Activated CD4-positive, alpha-beta memory T cell treated with anti-CD3 and anti-CD28 coated beads, Interleukin-2, amount 10 ng/mL, durations not matched to agents 7 days and 5 days (primary cell): ENCODE measurements at places on chromosomes 16 and 17. TPM values are rescaled to one million over a fixed set of nuclear protein-coding genes. Genes with fewer than 3 reads are reported as not detected.

DNA sequence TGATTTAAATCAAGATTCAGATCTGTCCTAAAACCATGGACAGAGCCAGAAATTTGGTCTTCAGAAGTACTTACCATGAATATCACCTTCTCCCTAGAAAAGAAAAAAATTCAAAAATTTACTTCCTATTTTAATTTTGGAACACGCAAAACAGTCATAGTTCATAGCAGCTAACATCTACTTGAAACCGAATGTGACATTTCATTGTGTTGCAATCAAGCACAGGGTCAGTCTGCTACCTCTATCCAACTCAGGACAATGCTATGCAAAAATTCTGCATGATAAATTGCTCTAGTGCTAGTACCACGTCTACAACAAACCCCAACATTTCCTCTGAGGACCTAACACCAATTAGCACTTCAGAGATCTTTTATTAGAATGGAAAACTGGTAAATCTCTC is 7.7 kb downstream of the JPT1 start:
- H3K36me3 ChIP-seq, result peaks cover 66% of the 10 kb centered on the region
- no peak overlapping the region for H3K27ac ChIP-seq
- peaks cover 30% of the 10 kb centered on the region for H3K4me1 ChIP-seq
- H3K4me3 ChIP-seq, result no peak overlapping the region
- DNase-seq, result no peak

DNA sequence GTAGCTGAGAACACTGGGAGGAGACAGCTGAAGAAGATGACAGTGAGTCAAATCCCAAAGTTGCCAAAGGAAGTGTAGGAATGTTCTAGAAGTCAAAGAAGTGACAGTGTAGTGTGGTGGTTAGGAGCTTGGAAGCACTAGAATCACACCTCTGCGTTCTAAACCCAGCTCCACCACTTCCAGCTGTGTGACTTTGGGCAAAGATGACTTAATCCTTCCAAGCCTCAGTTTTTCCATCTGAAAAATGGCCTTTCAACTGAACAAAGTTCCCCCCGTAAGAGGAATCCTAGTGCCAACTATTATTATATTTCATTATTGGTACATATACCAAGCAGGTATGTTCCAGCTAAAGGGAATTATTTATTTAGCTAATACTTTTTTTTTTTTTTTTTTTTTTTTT is 56.0 kb downstream of the IQCK start:
- H3K4me1 ChIP-seq, result no peaks in the 10 kb centered on the region
- no peak overlapping the region for H3K4me3 ChIP-seq
- DNase-seq, result no peak

DNA sequence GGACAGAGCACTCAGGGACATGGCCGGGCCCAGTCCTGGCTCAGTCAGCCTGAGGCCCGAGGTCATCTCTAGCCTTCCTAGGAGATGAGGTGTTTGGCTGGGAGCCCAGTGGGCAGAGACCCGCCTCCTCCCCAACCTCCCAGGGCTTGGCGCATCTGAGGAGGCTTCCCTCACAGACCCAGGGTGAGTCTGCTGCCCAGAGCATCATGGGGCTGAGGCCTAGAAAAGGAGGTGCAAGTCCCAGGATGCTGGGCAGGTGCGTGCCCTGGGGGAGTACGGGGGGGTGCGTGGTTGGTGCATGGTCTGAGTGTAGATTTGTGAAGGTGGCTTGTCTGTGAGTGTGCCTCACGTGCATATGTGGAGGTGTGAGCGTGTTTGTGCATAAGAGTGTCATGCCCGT is 4.7 kb downstream of the PDE6G start:
- H3K27me3 ChIP-seq, result peaks cover 18% of the 10 kb centered on the region
- H3K36me3 ChIP-seq, result no peaks in the 10 kb centered on the region
- no peak overlapping the region for H3K4me3 ChIP-seq
- H3K4me1 ChIP-seq, result peaks cover 20% of the 10 kb centered on the region

GRCh38 chr16:81630635-81631031 is 148.5 kb upstream of the PLCG2 start:
- no peaks in the 10 kb centered on the region for H3K27me3 ChIP-seq
- no peaks in the 10 kb centered on the region for H3K36me3 ChIP-seq
- peak overlapping the region; percentile 55 for H3K27ac ChIP-seq
- no peak overlapping the region for H3K4me3 ChIP-seq

DNA sequence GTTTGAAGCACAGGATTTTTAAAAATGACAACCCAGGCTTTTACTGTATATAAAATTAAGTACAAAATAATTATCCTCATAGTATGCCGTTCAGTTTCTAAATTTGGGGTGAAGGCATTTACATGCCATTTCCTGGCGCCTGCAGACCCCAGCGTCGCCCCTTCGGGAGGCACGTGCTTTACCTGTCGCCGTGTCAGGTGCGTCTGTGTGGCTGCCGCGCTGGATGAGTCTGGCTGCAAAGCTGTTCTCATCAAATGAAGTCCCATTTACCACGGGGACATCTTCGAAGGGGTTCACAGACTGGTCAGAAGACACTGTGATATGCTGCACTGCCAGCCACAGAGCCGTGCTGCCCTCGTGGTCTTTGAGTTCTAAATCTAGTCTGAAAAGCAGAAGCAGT is 51.8 kb downstream of the CYB5D2 start:
- no peaks in the 10 kb centered on the region for H3K27me3 ChIP-seq
- peaks cover 45% of the 10 kb centered on the region for H3K36me3 ChIP-seq
- H3K4me3 ChIP-seq, result no peak overlapping the region

DNA sequence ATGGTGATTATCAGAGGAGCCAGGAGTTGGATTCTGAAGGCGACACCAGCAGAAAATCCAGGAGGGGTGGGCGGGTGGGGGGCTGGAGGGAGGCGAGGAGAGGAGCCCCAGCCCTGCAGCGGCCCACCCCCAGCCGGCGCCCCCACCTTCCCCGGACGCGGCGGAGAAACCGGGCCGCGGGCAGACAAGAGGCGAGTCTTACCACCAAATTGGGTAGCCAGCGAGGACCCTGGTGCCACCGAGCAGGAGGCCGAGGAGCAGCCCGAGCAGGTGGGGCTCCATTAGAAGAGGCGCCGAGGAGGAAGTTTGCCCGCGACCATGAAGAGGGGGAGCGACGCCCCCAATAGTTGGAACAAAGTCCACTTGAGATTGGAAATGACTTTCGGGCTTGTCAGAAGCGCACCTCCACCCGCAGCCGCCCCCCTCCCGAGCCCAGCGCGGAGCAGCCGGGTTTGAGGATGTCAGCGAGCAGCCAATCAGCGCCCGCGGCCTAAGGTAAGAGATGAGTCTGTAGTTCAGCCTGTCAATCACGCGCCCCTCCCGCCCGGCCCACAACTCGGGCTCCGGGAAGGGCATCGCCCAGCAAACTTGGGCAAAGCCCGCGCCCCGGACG is at the start of gene WNT3:
WNT3 (minus strand) TSS at position 377 of the 613 bp plus-strand sequence; CDS start at position 282, 95 bp downstream.
- H3K4me1 ChIP-seq, result peaks cover 18% of the 10 kb centered on the region
- no peak within 1 kb of the TSS for H3K27ac ChIP-seq
- DNase-seq, result peak; percentile 59
- H3K36me3 ChIP-seq, result no peaks in the 10 kb centered on the region

- peaks cover 27% of the 10 kb centered on the region for H3K27me3 ChIP-seq
- H3K4me1 ChIP-seq, result peaks cover 4% of the 10 kb centered on the region
- no peak for DNase-seq
- H3K36me3 ChIP-seq, result no peaks in the 10 kb centered on the region
These were observed at the start of gene ZNF205 for GRCh38 chr16:3112058-3112880. TSS of gene ZNF205 (plus strand) at chr16:3112586. CDS start at chr16:3113431, 845 bp downstream.

DNA sequence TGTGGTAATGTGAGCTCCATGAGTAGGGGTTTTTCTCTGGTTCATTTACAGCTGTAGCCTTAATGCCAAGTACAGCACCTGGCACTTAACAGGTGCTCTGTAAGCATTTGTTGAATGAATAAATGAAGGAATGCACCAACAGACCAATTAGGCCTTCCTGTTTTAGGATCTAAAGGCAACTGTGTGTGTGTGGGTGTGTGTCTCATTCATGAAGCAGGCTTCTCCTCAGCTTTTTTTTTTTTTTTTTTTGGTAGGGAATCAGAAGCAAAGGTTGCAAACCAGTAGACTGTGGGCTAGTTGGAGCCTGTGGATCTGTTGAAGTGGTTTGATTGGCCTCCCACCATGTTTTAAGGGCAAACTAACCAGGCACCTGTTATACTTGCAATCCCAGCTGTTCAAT is 48.1 kb downstream of the HS3ST2 start:
- H3K27ac ChIP-seq, result no peak overlapping the region
- H3K36me3 ChIP-seq, result no peaks in the 10 kb centered on the region
- H3K27me3 ChIP-seq, result peaks cover 4% of the 10 kb centered on the region

GRCh38 chr17:57619061-57619937 is 125.8 kb downstream of the CCDC182 start:
- no peak overlapping the region for H3K27ac ChIP-seq
- no peak for DNase-seq
- peaks cover 35% of the 10 kb centered on the region for H3K36me3 ChIP-seq

GRCh38 chr16:69193855-69194254 is 6.9 kb downstream of the SNTB2 start:
- no peak overlapping the region for H3K4me3 ChIP-seq
- no peak overlapping the region for H3K27ac ChIP-seq
- H3K27me3 ChIP-seq, result no peaks in the 10 kb centered on the region

DNA sequence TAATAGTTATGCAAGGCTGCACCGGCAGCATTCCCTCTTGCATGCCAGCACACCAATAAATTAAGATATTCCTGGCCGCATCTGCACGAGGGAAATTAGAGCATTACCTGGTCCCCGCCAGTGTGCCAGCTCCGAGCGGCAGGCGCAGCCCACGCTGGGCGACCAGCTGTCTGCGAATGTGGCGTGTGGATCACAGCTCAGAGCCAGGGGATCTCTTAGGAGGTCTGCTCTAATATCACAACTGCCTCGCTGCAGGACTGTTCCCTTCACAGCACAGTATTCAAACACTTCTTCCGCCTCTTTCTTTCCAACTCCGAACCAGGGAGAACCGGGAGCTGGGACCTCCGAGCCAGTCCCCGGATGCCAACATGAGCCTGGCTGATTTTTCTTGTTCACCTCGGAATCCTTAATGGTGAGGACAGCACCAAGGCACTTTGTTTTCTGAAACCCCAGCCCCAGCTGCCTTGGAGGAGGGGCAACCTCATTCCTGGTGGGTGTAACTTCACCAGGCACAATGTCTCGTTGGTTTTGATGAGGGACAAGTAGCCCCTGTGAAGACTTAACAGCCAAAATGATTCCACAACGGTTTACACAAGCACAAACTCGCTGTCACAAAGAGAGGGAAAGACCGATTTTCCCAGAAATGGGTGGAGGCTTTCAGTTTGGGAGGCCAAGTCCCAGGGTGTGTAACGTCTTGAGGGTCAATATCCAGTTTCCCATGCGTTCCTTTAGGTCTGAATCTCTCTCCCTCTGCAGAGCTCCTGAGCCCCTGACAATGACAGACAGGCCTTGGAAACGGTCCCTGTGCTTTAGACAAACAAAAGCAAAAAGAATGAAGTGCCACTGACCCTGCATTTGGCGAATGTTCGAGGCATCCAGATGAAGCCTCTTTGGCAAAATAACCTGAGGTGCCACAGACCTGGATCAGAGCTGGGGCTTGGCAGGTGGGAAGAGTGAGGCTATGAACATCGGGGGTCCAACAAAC is 213.2 kb downstream of the C16orf78 start:
- no peaks in the 10 kb centered on the region for H3K36me3 ChIP-seq
- H3K4me1 ChIP-seq, result no peaks in the 10 kb centered on the region
- H3K4me3 ChIP-seq, result no peak overlapping the region
- H3K27ac ChIP-seq, result no peak overlapping the region

GRCh38 chr16:71675380-71675779 is 49.1 kb downstream of the PHLPP2 start:
- H3K36me3 ChIP-seq, result peaks cover 25% of the 10 kb centered on the region
- H3K4me3 ChIP-seq, result no peak overlapping the region
- no peak for DNase-seq
- no peaks in the 10 kb centered on the region for H3K27me3 ChIP-seq
- no peak overlapping the region for H3K27ac ChIP-seq
- H3K4me1 ChIP-seq, result peaks cover 6% of the 10 kb centered on the region

DNA sequence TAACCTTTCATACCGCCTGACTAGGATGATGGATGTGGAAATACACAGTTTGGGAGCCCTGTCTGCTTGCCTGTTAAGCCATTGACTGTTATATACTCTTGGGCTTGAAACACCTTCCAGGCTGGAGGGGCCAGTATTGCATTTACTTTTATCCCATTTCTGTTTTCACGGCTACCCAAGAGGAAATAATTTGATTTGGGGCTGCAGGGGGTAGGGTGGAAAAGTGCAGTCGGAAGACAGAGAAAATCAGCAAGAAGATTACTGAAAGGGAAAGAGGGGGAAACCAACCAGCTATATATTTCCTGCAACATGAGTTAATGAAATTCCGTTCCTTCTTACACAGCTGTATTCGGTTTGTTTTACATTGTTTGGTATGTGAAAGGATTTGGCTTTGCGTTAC is 202.5 kb downstream of the CDH13 start:
- H3K27me3 ChIP-seq, result peaks cover 2% of the 10 kb centered on the region
- no peak overlapping the region for H3K4me3 ChIP-seq
- no peaks in the 10 kb centered on the region for H3K36me3 ChIP-seq
- H3K4me1 ChIP-seq, result no peaks in the 10 kb centered on the region
- DNase-seq, result no peak

- DNase-seq, result no peak
- H3K27me3 ChIP-seq, result no peaks in the 10 kb centered on the region
- H3K36me3 ChIP-seq, result peaks cover 53% of the 10 kb centered on the region
These were observed 239.1 kb downstream of the SEC14L1 start for GRCh38 chr17:77379832-77380231.

Gene CDC27
- 140 TPM for total RNA-seq

Gene CCL22
- 0.10 TPM for total RNA-seq

Gene FSCN2
- 0.50 TPM for total RNA-seq

Gene DOC2A
- total RNA-seq, result not detected

Gene RAMP2
- total RNA-seq, result not detected

Gene ZG16B
- 9.8 TPM for total RNA-seq

Gene TBC1D3G
- not detected for total RNA-seq
